Effector CD8-positive, alpha-beta T cell (primary cell): ENCODE measurements at places on chromosomes 5 and 9.

GRCh38 chr9:13705373-13705772 is 425.9 kb upstream of the MPDZ start:
- no peak for DNase-seq

DNA sequence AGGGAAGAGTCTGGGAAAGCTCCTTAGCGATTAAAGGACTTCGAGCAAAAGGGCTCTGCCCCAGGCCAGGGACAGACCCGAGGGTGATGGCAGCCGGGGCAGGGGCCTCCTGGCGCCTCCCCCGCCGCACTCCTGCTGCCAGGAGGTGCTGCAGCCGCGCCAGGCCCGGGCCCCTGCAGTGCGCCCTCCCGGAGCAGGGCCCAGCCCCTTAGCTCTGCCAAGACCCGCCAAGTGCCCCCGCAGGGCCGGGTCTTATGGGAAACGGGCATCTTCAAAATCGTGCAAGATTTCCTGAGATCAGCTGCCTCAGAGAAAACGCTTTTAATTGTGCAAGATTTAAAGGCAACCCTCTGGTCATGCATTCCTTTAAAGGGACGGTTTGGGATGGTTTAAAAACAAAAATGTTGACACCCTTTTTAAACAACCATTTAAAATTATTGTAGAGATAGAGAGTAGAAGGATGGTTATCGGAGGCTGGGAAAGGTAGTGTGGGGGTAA is 52.4 kb downstream of the CDC14B start:
- no peak for DNase-seq

- DNase-seq: no peak
Measured at GRCh38 chr9:136944212-136944518, 373 bp downstream of the FBXW5 start.

DNA sequence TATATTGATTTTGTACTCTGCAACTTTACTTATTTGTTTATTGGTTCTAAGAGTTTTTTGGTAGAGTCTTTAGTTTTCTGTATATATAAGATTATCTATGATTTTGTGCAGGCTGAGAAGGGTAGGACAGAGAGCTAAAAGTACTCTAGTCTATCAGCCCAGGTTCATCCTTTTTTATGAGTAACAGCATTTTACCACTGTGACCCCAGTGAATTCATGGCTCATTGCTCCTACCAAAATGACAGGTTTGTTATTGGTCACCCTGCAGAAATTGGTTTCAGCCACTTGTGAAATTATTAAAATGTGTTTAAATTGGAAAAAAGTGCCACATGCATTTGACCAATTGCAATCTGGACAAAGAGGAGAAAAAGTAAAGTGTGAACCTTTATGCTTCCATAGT is 421.4 kb upstream of the DAB2 start:
- DNase-seq: no peak

GRCh38 chr9:124231095-124231737 is 26.5 kb upstream of the NEK6 start:
- DNase-seq: no peak

DNA sequence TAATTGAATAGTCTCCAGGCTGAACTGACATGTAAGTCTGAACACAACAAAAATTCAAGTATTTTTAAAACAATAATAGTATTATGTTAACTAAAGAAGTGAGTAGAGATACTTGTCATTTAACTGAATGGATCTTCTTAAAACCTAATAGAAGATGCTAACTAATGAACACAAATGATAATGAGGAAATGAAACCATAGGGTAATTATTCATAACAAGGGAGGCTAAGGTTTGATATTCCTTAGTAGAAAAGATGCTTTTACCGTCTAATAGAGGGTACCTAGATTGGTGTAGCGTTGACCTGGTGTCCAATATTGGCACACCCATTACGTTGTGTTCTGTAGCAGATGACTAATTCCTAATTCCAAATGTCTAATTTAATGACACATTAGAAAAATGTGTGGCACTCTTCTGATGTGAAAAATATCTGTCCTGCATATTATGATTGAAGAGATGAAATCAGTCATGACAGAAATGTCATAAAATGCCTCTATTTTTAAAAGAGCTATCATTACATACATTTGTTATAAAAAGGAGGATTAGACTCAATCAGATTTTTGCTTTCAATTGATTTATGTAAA is 14.9 kb upstream of the DAB2 start:
- no peak for DNase-seq

GRCh38 chr9:137266585-137267453 is 10.7 kb upstream of the TOR4A start:
- no peak for DNase-seq
